ENCODE measurements at places on chromosomes 7 and 10.

GRCh38 chr10:112335111-112335867, 38.6 kb upstream of the ACSL5 start:
- no peak for DNase-seq

- no peak for DNase-seq
Observed at GRCh38 chr7:91327346-91327745, 63.1 kb downstream of the FZD1 start.

- DNase-seq = no peak
Observed at GRCh38 chr10:47456794-47457527, 27.0 kb downstream of the ANXA8 start.

DNA sequence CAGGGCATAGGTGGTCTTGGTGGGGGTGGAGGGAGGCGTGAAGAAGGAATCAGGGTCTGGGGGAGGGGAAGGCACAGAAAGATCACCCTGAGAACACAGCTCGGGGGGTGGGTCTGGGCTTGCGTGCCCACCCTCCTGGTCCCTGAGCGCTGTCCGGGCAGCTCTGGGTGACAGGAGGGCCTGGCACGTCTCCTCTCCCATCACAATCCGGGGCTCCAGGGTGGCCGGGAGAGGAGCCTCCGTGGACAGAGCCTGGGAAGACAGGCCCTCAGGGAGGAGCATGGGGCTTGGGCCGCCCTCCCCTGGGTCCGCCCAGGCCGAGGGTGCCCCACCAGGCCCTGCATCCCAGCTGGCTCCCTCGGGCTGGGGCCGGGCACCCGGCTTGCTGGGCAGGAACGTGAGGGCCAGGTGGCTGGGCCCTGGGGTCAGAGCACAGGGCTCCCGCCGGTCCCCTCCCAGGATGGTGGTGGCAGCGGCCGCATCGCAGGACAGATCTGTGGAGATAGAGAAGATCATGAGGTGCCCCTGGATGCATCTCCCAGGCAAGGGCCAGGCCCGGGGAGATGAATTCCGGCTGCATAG, 3.1 kb downstream of the NACAD start:
- no peak for DNase-seq

DNA sequence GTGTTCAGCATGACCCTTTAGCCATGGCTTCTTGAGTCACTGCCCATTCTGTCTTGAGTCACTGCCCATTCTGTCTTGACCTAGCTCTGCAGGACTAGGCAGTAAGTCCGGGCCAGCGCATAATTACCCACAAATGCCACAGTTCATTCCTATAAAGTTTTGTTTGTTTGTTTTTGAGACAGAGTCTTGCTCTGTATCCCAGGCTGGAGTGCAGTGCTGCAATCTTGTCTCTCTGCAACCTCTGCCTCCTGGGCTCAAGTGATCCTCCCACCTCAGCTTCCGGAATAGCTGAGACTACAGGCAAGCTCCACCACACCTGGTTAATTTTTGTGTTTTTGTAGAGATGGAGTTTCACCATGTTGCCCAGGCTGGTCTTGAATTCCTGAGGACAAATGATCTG, 32.7 kb upstream of the TARP start:
- DNase-seq = peak; percentile 47

GRCh38 chr7:148700661-148701064, 2.0 kb downstream of the CUL1 start:
- DNase-seq = peak; percentile 25

DNA sequence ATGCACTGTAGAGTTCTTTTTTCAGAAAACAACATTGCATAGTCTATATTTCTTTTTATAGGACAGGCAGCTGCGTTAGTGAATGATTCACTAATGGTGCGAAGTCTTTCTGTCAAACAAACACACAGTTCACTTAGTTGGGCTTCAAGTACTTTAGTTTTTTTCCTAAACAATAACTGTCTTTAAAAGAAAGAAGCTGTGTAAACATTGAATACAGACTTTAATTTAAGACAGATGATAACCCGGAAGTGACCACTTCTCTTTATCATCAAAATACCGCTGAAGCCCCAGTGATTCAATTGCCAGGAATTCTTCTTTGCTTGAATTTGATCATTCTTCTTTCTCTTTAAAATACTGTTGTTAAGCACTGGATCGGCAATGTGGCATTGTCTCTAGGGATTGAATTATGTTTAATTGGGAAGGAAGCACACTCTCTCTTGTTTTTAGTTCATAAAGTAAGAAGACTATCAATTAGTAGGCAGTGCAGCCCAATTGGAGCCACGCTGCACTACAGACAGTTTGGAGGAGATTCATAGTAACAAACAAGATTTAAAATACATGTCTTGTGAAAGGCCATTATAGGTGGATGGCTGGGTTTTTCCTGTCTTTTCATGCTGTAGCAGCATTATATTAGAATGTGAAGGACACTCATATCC, 30.4 kb downstream of the CNTNAP2 start:
- DNase-seq = peak; percentile 32

- DNase-seq = no peak
Observed at GRCh38 chr7:28110427-28111012, 70.1 kb downstream of the JAZF1 start.

- DNase-seq = peak; percentile 21
Observed at GRCh38 chr7:111018960-111019736, 71.8 kb upstream of the LRRN3 start.

DNA sequence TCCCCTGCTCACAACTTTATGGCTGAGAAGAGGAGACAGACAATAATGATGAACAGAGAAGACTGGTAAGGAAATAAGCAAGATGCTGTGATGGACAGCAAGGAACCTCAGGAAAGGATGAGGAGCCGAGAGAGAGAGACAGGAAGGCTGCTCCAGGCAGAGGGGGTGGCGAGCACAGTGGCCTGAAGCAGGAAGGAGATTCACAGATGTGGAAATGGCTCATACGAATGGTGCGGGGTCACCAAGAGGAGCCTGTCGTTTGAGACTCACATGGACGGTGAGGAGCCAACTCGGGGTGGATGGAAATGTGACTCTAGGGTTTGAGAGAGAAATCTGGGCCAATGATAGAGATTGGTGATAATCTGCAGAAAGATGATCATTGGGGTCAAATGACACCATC, 43.7 kb downstream of the KIAA1549 start:
- DNase-seq = no peak

DNA sequence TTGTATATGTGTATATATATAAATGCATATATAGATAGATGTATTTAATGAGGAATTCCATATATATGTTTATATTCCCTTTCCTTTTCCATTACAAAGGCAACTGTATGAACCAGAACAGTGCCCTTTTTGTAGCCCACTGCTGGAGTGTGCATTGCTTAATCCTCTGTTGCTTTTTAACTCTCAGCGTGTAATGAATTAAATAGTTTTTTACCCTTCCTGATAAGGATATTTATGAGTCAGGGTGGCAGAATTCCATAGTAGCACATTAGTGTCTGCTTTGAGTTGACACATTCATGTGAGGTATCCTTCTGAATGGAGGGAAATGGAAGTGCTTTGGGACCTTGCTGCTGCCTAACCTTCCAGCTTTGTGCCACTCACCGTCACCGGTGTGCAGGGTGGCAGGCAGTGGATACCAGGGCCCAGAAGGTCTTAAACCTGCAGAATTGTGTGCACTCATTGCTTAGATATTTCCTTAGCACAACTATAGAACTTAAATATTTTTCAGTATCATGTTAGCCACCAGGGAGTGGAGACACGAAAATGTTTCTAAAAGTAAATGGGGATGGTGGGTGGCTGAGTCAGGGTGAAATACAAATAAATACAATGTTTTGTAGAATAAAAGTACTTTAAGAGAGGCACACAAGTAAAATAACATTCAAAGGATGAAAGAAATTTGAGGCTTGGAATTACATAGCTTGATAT, 117.9 kb downstream of the SND1 start:
- no peak for DNase-seq

GRCh38 chr7:120991161-120991560, 2.6 kb downstream of the CPED1 start:
- DNase-seq = no peak

- no peak for DNase-seq
Observed at GRCh38 chr7:107432261-107432660, 37.6 kb upstream of the GPR22 start.

DNA sequence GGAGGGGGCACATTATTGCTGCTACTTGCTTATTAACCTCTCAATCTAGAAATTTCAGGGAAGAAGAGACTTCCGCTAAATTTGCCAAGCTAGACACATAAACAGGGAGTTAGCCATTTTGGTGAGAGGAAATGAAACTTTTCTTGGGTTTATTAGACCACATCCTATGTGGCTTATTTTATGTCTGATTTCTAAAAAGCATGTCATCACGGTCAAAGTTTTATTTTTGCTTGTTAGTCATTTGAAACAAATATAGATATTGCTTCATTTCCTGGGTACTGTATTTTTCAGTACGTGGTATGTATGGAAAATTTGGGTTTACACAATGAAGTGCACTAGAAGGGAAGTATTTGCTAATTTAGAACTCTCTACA, 144.1 kb downstream of the TCF7L2 start:
- DNase-seq = peak; percentile 90

DNA sequence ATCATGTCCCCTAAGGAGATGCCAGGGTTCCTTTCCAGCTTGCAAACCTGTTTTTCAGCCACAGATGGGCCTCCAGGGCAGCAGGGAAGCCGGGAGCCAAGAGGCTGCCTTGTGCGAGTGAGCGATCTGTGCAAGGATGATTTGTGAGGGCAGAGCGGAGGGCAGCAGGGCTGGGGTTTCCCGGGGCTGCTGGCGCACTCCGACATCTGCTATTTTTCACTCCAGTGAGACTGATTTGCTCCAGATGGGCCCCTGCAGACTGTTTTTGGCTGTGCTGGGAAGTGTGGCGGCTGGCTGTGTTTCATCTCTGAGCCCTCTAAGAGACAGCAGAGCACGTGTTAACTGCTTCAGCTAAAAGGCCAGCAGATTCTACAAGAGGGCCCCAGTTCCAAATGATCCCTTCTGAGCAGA, 466.2 kb downstream of the TYW1 start:
- no peak for DNase-seq

DNA sequence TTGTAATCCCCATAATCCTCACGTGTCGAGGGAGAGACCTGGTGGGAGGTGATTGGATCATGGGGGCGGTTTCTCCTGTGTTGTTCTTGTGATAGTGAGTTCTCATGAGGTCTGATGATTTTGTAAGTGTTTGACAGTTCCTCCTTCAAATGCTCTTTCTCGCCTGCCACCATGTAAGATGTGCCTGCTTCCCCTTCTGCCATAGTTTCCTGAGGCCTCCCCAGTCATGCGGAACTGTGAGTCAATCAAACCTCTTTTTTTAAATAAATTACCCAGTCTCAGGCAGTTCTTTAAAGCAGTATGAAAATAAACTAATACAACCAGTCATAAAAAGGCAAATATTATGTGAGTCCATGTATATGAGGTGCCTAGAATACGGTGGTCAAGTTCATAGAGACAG, 87.5 kb downstream of the FRMD4A start:
- DNase-seq = no peak

DNA sequence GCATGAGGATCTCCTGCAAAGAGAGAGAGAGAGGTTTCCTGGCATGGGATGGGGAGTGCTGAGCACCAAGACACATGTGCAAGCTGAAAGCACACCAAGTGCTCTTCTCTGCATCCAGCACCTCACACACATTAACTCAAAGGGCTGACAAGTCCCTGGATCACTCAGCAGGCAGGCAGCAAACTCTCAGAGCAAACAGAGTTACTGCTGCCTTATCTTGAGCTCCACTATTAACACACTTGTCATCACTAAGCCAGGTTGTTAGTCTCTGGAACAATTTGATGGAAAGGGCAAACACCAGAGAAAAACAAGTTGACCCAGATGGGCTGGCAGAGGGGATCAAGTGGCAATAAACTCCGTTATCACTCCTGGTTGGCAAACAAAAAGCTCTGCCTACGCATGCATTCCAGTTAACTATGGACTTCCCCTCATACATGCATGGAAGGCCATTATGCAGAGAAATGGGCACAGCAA, 349.9 kb downstream of the KCNMA1 start:
- peak; percentile 76 for DNase-seq

DNA sequence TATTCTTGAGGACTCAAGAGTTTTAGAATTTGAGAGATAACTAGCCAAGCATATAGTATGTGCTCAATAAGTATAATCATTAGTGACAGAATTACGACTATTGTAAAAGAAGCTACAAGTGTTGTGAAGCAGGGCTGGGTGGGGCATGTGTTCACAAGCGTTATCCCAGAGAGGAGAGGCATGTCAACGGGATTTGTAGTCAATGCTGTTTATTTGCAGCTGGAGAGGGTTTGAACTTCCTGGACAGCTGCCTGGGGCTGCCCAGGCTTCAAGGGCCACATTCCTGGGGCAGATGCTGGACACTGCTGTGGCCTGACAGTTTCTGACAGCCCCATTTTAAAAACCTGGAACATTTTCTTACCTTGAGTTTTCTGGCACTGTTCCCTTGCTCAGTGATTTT, 36.9 kb upstream of the CDHR3 start:
- DNase-seq = no peak

GRCh38 chr7:39091774-39092173, 114.1 kb downstream of the POU6F2 start:
- no peak for DNase-seq

DNA sequence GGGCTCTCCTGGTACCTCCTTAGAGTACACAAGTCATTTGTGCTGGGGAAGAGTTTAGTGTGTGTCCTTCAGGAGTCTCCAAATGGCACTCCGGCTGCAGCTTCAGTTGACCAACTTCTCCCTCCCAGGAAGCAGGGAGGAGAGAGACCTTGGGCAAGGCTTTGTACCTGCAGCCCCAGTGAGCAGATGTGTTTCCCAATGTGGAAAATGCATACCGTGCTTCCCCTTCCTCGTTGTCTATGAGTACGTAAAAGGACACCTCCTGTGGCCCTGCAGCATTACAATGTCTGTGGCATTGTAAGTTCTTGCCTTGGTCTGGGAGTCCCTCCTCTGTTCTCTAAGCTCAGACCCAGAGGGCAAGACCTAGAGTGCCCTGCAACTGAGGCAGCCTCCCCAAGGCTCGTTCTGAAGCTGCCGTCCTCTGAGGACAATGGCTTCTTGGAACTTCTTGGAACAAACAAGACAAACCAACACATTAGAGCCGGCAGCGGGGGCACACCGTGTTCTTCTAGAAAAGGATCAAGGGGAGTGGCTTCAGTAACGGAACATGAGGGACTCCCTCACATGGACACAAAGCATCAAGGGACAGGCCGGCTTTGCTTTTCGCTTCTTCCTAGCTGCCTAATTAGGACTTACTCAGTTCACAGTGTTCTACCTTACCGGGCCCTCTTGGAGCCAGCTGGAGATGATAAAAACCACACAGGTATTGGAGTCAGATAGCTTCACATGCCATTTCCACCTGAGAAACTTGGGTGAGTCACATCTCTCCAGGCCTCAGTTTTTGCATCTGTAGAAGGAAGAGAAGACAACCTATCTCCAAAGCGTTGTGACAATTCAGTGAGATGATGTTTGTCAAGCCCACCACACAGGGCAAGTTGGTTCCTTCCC, 20.9 kb upstream of the PPA1 start:
- no peak for DNase-seq

GRCh38 chr7:17302575-17303142, 4.2 kb downstream of the AHR start:
- DNase-seq = peak; percentile 66

GRCh38 chr10:75645704-75646103, 214.3 kb downstream of the LRMDA start:
- DNase-seq = no peak

- peak; percentile 77 for DNase-seq
Observed at GRCh38 chr7:120055300-120055699, 217.7 kb upstream of the KCND2 start.

GRCh38 chr7:31513790-31514189, at the start of gene ITPRID1:
TSS of gene ITPRID1 (plus strand) at chr7:31514090. CDS start at chr7:31553025, 38,935 bp downstream.
- no peak for DNase-seq

All from PC-3 (cell line).